Putamen (tissue), 1 donor: ENCODE measurements at places on chromosomes 6 and 20.
A peak's percentile ranks its signal among the peaks of the same experiment; 100 is the strongest.

GRCh38 chr6:71229477-71229876 is 59.1 kb upstream of the OGFRL1 start:
- DNase-seq: no peak

DNA sequence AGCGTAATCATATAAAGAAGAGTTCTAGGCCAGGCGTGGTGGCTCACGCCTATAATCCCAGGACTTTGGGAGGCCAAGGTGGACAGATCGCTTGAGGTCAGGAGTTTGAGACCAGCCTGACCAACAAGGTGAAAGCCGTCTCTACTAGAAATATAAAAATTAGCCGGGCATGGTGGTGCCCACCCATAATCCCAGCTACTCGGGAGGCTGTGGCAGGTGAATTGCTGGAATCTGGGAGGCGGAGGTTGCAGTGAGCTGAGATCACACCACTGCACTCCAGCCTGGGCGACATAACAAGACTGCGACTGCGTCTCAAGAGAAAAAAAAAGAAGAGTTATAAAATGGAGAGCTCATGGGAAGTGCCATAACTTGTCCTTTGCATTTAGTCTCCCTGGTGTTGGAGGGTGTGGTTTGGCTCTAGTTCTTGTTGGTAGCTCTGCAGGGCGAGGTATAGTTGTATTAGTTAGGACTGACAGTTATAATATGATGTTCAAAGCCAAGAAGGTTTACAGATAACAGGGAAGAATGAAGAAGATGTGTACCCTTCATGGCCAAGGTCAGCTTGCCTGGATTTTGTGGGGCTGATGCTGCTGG is 54.8 kb downstream of the UTRN start:
- DNase-seq: no peak

DNA sequence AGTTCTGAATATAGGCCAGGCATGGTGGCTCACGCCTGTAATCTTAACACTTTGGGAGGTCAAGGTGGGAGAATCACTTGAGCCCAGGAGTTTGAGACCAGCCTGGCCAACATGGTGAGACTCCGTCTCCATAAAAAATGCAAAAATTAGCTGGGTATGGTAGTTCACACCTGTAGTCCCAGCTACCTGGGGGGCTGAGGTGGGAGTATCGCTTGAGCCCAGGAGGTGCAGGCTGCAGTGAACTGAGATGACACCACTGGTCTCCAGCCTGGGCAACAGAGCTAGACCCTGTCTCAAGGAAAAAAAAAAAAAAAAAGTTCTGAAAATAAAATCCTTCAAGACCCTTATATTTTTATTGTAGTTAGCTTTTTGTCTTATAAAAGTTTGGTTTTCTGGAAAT is 11.7 kb upstream of the WTAP start:
- DNase-seq: no peak

GRCh38 chr6:52180787-52181558 is 5.2 kb upstream of the IL17A start:
- no peak for DNase-seq

DNA sequence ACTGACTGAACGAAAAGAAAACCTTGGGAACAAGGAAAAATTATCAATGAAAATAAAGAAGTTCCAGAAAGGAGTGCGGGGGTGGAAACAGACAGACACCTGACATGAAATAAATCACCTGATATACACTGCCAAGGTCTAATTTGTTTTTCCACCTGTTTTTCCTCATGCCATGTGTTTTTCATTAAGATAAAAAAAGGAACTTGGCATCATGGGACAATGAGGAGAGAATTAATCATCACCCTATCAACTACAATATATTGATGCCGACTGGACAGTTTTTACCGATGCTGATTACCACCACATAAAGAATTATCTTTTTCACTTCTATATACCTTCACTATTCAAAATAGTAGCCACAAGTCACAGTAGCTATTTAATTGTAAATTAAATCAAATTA is 233.2 kb downstream of the ARHGAP18 start:
- DNase-seq: no peak

DNA sequence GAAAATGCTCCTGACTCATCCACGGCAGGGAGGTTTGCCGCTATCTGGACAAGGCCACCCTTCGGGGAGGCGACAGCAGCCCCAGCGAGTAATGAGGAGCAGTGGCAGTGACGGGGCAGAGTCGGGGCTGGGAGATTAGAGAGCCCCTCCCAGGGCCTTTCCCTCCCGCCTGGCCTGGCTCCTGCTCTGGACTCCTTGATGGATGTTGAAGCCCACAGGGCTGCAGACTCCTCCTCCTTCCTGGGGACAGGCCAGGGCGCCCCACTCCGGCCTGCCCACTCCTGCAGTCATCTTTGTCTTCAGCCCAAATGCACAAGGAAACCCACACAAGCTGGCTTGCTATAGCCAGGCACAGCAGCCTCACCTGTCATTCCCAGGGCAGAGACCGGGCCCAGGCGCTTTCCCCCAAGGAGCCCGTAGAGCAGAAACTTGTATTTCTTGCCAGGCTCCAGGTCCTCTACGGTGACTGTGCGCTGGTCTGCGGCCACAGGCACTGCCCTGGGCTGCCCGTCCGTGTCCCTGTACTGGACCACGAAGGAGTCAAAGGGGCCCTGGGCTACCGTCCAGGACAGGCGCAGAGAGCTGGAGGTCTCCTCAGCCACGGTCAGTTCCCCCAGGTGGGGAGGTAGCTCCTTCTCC is 7.7 kb downstream of the CYP21A2 start:
- no peak for DNase-seq

GRCh38 chr6:165497472-165497871 is 165.6 kb downstream of the PDE10A start:
- DNase-seq: no peak

DNA sequence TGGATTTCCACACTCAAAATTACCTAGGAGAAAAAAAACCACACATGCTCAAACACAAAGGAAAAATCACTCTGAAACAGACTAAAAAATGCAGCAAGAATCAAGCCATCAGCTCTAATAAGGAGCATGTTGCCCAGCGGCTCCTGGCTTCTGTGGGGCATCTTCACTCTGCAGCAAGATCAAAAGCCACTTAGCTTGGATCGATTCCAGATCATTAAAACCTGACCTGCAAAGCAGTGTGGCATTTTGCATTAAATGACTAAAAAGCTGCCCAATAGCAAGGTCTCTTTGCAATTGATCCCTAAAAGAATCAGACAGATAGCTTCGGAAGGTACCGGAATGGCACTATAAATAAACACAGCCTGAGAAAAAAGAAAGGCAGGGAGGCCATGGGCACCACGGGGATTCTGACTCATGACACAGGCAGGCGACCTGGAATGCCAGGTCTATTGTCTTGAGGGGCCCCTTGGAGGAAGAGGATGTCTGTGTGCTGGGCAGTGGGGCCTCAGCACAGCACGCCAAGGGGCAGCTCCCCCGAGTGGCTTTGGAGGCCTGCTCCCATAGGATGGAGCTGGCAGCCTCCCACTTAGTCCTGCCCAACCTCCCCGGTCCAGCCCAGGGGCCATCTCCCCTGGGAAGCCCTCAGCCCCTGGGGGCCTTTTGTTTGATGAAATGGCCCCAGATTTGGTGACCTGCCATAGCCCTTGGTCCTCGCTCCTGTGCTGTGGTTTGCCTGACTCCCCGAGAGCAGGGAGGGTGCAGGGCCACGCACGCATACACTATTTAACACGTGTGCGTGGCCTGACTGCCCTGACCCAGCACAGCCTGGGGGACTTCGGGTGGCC is 7.6 kb downstream of the LEMD2 start:
- DNase-seq: no peak

DNA sequence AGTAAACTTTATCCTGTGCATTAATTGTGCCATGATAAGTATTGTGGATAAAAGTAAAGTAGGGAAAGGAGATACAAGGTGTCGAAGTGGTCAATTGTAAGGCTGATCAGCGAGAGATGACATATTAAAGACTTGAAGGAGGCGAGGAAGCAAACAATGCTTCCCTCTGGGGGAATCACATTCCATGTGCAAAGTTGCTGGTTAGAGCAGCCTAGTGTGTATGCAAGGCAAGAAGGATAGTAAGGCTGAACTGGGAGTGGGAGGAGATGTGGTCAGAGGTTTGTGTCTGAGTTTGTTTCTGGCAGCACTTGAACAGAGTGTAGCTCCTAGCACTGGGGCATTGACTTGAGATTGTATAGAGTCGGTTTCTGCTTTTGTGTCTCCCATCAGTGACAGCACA is 122.9 kb downstream of the SLC35F1 start:
- DNase-seq: no peak

DNA sequence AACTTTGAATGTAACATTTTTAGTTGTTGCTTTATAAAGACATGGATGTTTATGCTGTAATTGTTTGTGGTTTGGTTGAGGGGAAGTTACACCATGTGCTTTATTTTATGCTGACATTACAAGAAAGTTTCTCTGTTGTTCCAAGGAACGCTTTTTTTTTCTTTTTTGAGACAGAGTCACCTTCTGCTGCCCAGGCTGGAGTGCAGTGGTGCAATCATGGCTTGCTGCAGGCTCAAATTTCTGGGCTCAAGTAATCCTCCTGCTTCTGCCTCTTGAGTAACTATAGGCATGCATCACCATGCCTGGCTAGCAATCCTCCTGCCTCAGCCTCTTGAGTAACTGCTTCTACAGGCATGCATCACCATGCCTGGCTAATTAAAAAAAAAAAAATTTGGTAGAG is 21.0 kb upstream of the IFNGR1 start:
- DNase-seq: peak; percentile 31

GRCh38 chr20:9978397-9979004 is 56.3 kb upstream of the ANKEF1 start:
- peak; percentile 82 for DNase-seq

DNA sequence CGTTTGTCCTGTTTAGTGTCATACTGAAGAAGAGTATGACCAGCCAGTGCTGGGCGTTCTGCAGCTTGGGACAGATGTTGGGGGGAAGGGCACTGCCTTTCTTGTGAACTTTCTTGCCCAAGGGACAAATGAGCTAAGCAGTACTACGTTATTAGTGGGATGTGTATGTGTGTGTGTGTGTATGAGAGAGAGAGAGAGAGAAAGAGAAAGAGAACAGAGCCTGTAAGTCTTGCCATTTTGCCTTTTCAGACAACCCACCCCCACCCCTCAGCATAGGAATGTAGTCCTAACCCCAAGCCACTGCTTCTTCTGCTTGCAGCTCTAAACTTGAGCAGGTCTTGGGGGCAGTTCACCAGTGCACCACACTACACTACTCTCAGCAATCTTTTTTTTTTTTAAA is 45.5 kb downstream of the E2F3 start:
- DNase-seq: no peak

DNA sequence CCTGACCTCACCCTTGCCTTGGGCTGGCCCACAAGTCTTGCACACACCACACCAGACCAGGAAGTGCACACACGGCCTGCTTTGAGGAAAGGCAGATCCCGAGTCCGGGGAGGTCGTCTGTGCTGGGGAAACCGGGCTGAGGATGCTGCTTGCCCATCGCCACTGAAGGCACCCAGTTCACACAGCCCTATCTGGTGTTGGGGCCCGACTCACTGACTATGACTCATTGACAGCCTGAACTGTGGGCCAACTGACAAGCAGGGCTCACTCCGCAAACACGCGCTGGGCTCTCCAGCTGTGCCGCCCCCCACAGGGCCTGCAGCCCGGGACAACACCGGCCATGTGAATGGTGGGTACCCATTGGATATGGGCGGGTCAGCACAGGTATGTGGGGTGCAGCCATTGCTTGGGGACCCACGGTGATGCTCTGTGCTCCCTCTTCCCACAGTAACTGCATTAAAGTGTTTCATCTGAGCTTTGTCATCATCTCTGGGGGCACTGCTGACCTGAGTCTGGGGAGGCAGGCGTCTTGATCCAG is 1.6 kb downstream of the SAMD10 start:
- no peak for DNase-seq

DNA sequence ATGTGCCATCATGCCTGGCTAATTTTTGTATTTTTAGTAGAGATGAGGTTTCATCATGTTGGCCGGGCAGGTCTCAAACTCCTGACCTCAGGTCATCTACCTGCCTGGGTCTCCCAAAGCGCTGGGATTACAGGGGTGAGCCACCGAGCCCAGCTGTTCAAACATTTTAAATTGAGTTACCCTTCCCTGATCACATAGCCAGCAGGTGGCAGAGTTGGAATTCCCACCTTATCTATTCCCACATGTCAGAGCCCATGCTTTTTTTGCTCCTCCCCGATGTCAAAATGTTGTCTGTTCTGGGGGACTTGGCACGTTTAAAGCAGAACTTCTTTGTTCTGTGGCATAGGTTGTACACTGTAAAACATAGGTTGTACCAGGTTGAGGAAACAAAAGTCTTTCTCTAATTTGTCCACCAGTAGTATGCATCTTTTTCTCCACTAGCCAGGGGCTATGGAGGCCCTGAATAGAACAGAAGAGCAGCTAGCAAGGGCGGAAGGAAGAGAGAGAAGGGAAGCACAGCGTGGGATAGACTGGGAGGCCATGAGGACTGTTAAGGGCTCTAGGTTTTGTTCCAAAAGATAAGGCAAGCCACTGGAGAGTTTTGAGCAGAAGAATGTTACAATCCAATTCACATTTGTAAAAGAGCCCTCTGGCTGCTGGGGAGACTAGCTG is 7.3 kb upstream of the LBP start:
- DNase-seq: no peak

- no peak for DNase-seq
Observed at GRCh38 chr6:5379647-5380242, 118.4 kb downstream of the FARS2 start.

GRCh38 chr6:38818691-38819090 is 103.6 kb downstream of the DNAH8 start:
- no peak for DNase-seq

- peak; percentile 42 for DNase-seq
Observed at GRCh38 chr6:150142670-150143515, at the start of gene PPP1R14C. TSS of gene PPP1R14C (plus strand) at chr6:150143044. CDS start at chr6:150143193, 149 bp downstream.

DNA sequence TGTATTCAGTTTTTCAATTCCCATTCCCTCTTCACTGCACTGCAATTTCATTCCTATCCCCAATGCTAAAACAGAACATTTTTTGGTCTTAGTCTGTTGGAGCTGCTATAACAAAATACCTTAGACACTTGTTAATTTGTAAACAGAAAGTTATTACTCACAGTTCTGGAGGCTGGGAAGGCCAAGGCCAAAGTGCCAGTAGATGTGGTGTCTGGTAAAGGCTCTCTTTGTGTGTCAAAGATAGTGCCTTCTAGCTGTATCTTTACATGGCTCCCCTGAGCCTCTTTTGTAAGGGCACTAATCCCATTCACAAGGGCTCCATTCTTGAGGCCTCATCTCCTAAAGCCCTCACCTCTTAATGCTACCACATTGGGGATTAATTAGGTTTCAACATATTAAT is 40.0 kb downstream of the PHIP start:
- DNase-seq: no peak

GRCh38 chr6:14231071-14231483 is 113.5 kb downstream of the CD83 start:
- DNase-seq: no peak

DNA sequence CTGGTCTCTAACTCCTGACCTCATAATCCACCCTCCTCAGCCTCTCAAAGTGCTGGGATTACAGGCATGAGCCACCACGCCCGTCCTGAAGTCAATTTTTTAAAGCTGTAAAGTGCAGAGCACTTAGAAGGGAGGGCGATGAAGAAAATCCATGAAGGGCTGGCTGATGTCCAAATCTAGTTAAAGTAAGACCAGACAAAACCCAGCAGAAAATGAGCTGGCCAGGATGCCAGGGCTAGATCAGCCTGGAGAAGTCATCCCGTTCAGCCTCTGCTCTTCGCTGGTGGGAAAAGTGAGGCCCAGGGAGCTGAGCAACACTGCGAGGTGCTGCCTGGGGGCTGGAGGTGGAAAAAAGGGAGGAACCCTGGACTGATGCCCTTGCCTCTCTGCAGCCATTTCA is 3.1 kb downstream of the BPIFB4 start:
- no peak for DNase-seq

GRCh38 chr6:34981951-34982350 is 92.9 kb downstream of the ANKS1A start:
- no peak for DNase-seq
